ENCODE measurements at places on chromosomes 5 and 9. TPM values are rescaled to one million over a fixed set of nuclear protein-coding genes. Genes with fewer than 3 reads are reported as not detected.

GRCh38 chr9:41229408-41230401 lies 40.6 kb upstream of the ZNG1F start:
- peak; percentile 12 for DNase-seq

GRCh38 chr5:167725741-167726140 lies 565.7 kb upstream of the WWC1 start:
- no peak for DNase-seq

- DNase-seq = no peak
Observed at GRCh38 chr5:148091991-148092964, 28.5 kb downstream of the SPINK5 start.

- no peak for DNase-seq
Observed at GRCh38 chr9:114602620-114603019, 8.5 kb upstream of the TMEM268 start.

Gene MVB12B
- 6.7 TPM for total RNA-seq

Gene CDX1
- total RNA-seq = 2.4 TPM
